Activated CD8-positive, alpha-beta T cell treated with anti-CD3 and anti-CD28 coated beads for 36 hours (primary cell): ENCODE measurements at places on chromosomes 2 and 18.
A peak's percentile ranks its signal among the peaks of the same experiment; 100 is the strongest.

- no peak for DNase-seq
Measured at GRCh38 chr2:49067971-49068370, 86.3 kb downstream of the FSHR start.

DNA sequence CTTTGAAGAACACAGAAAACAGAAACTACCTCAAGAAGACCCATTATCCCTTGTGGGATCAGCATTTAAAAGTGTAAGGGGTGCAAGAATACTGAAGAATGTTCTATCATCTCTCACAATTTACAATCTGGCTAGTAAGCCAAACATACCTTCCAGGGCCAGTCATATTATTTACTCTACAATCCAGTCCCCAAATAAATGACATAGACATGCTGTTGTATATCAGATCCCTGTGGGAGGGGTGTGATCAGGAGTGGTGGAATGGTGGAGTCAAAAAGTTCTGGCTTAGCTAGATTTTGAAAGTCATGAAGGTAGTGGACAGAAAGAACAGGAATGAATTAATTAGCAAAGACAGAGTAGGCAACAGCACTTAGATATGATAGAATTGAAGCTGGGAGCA lies 1.8 kb upstream of the ITPRID2 start:
- no peak for DNase-seq

DNA sequence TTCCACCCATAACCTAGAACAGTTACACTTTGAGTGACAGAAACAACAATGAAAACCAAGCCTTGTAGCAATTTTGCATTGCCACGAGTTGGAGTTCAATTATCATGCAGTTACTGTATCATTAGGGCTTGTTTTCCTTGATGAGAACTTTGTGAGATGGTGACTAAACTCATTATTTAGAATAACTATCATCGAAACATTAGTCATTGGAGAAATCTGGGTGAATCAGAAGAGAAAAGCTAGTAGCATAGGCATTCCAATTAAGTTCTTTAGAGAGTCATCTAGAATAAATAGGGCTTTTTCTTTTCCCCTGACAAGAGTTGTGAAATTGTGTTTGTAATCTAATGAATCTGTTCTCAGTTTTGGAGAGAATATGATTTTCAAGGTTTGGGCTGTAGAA lies 122.8 kb upstream of the DOCK10 start:
- no peak for DNase-seq

- DNase-seq = no peak
Measured at GRCh38 chr2:38448692-38449410, 71.8 kb upstream of the ATL2 start.

DNA sequence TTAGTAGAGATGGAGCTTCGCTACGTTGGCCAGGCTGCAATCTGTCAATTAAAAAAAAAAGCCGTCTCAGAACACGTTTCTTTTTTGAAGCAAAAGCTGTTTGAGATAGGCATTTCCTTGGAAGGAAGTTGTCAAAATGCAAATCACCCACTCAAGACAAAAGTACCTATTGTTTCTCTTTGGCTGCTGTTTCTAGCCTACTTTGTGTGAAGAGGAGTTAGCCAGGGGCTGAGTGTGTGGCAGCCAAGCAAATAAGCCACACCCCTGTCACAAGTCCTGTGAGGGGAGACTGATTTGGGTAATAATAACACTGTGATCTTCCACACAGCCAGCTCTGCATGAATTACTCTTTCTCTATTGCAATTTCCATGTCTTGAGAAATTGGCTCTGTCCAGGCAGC lies 47.4 kb upstream of the CDCA7 start:
- no peak for DNase-seq

- DNase-seq = no peak
Measured at GRCh38 chr2:16318051-16318450, 347.6 kb downstream of the CYRIA start.

DNA sequence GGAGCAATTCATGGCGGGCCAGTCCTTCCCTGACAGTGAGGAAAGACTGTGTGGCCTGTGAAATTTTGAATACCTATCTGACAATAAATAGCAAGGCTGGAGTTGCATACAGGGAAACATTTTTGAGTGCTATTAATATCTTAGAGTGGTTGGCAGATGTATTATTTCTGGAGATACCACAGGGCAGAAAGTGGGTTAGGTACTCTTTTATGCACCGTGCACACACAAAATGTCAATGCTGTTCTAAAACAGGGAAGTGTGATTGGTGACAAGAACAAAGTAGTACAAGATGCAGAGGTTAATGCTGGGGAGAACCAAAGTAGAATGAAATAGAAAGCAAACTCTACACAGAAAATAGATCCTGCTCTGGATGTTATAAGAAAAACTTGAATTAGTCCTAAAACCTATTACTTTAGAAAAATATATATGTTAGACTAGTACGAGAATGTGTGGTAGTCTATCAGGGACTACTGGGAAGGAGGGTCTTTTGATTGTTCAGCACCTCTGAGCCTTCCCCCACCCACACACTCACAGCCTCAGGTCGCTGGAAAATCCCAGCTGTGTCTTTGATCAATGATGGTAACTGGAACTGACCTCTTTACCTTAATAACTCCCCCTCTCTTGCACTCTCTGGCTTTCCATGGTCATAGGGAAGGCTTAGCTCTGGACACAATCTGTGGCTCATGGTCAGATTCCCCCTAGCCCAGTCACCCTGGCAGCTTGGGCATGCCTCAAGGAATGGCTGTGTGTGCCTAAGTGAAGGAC lies 58.2 kb downstream of the SERPINB8 start:
- no peak for DNase-seq

DNA sequence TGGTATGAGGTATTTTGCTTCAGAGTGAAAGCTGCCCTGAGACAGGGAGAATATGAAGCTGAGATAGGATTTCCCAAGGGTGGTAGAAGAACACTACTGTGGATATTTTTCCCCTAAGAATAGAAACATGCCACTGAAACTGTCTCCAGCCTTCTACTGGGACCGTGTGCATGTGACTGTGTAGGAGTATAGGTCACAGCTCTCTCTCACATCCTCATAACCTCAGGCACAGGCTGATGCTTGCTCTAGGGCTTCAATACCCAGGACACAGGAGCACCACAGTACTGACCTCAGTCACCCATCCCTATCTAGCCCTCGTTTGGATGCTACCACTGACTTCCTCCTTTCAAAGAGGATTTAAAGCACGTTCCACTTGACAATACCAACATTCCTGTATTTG lies 67.2 kb downstream of the REV1 start:
- no peak for DNase-seq

DNA sequence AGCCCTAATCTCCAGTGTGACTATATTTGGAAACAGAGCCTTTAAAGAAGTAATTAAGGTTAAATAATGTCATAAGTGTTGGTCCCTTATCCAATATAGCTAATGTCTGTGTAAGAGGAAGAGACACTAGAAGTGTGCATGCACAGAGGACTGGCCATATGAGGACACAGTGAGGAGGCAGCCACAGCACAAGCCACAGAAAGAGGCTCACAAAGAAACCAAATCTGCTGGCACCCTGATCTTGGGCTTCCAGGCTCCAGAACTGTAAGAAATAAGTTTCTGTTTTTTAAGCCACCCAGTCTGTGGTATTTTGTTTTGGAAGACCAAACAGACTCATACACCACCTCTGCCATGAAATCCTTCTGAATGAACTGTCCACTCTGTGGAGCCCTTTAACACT lies 186.4 kb upstream of the SLC39A10 start:
- no peak for DNase-seq

DNA sequence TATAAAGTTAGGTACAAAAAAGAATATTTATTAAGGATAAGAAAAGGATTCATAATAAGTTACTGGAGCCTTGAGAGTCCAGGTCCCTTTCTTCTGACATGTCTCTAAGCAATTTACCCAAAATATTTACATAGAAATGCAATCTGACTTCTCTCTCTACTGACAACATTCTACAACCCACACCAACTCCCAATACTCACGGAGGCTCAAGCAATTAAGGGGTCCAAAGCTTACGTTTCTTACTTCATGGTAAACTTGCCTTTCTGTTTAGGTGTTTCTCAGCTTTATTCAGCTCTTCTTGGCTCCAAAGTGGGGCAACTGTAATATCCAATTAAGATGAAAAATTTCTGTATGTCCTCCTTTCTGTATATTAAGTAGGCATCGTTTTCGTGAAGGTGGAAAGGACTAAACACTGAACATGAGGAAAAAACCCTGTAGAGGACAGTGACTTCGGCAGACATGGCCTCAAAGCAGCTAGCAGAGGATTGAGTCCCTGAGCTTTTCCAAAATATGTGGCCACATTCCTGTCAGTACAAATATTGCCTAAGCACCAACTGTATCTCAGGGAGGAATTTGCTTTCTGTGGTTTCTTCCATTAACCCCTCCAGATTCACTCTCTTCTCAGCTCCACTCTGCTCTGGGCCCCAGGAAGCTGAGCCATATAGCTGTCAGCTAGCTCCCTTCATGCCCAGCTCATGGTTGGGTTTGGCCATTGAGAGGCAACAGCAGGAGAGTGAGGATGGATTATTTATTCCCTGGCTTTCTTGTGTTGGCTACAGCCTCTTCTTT lies 67.9 kb upstream of the GLS start:
- no peak for DNase-seq

DNA sequence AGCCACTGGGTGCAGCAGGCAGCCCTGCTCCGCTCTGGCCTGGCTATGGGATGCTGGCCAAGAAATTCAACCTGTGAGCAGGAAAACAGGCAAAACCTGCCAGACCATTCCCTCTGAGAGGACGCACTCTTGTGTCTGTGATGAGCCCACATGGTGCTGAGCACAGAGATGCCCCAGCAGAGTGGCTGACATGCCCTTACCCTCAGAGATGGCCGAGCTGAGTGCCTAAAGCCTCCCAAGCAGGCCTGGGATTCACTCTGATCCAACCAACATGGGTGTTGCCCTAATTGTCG lies 34.3 kb upstream of the TAF1B start:
- no peak for DNase-seq

DNA sequence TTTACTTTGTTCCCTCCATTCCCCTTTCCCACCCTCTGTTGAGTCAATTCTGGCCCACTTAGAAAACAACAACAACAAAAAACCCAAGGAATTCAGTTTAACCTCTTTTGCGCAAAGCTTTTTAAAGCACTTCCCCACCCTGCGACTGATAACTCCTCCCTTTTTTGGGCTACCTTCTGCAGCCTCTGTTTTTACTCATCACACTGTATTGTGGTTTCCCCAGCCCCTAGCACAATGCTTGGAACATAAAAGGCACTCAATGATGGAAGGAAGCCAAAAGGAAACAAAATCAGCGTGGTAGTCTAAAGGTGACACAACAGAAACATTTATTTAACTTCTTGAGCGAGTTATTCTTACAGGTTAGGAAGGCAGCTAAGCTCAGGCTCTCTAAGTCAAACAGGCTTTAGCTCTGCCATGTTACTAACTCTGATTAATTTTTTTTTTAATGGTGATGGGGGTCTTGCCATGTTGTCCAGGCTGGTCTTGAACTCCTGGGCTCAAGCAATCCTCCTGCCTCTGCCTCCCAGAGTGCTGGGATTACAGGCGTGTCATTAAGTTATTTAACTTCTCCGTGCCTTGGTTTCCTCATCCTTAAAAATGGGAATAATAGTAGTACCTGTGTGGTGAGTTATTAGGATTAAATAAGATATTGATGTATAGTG lies 1.3 kb downstream of the CEP68 start:
- DNase-seq = peak; percentile 77

GRCh38 chr2:45498661-45499550 lies 112.2 kb downstream of the SRBD1 start:
- DNase-seq = no peak

DNA sequence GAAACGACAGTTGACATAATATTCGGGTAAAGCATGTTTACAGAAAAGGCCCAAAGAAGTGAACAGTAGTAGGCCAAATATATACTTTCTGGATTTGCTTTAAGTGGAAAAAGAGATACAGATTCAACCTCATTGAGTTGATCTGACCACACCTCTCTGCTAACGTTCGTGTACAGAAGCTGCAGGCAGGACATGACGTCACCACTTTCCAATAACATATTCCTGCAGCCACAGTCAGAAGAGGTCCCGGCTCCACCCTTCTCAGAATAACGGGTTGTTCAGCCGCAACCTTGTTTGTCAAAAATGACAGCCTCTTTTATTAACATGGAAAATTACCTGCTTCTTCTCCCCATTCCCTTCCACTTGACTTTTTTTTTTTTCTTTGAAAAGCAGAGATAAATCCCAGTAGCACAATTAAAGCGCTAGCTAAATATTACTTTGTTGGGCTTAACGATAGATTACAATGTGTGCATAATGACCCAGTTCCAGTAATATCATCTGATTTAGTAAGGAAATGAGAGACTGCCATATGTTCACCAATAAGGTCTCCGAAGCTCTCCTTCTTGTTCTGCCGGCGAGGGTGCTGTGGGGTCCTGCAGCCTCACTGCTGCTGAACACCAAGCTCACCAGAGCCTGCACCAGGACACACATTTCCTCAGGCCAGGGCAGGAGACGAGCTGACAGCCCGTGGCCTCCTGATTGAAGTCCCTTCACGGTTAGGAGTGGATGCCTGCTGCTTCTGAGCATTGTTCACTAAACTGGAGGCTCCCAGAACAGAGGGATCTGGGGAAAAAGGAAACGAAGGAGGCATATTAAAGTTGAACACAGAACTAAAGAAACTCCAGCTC lies 451.0 kb upstream of the SALL3 start:
- DNase-seq = no peak

DNA sequence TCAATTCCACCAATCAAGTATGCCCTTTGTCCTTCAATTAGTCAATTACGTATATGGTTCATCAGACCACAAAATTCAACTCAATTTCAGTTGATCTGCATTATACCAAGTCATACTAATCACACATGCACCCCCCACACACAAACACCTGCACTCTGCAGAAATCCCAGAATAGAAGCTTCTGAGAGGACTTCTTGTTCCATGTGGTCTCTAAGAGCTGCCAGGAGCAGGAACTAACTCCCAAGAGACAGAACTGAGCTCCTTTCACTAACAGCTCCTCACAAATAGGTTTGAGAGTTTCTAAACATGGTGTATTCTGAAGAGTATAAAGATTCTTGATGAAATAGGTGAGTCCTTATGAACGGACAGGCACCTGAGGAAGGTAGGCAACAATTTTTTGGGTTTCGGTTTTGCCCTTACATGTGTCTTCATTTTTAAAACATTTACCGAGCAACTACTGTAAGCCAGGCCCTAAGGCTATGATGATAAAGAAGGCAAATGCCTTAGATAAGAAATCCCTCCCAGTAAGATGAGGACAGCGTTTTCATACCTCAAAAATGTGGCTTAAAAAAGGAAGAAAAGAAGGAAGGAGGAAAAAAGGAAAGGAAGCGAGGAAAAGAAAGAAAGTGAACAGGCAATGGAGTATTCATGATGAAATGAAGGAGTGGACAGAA lies 183.1 kb downstream of the PID1 start:
- no peak for DNase-seq

DNA sequence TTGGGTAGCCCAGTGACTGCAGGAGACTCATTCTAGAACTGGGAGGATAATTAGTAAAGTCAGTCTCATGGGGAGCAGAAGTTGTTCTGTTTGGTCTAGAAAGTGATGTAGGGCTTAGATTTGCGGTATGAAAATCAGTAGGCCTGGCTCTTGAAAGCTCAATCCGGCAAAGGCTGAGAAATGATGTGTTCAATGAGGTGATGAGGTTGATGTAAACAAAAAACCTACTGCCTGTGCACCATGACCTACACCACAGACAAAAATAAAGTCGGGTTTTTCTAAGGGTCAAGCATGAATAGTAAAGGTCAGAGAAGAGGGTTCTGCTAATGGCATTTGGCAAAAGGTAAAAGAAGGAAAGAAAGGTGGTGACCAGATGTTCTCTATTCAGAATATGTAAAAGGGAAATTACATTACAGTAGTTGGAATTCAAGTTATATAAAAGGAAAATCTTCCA lies 80.8 kb upstream of the COL5A2 start:
- DNase-seq = no peak

GRCh38 chr2:64943387-64944150 lies 45.6 kb upstream of the SLC1A4 start:
- DNase-seq = no peak

GRCh38 chr2:105772362-105772761 lies 27.6 kb downstream of the NCK2 start:
- no peak for DNase-seq

GRCh38 chr2:185785156-185785555 lies 46.6 kb downstream of the FSIP2 start:
- DNase-seq = no peak
